ENCODE measurements at places on chromosomes 12 and 14.

DNA sequence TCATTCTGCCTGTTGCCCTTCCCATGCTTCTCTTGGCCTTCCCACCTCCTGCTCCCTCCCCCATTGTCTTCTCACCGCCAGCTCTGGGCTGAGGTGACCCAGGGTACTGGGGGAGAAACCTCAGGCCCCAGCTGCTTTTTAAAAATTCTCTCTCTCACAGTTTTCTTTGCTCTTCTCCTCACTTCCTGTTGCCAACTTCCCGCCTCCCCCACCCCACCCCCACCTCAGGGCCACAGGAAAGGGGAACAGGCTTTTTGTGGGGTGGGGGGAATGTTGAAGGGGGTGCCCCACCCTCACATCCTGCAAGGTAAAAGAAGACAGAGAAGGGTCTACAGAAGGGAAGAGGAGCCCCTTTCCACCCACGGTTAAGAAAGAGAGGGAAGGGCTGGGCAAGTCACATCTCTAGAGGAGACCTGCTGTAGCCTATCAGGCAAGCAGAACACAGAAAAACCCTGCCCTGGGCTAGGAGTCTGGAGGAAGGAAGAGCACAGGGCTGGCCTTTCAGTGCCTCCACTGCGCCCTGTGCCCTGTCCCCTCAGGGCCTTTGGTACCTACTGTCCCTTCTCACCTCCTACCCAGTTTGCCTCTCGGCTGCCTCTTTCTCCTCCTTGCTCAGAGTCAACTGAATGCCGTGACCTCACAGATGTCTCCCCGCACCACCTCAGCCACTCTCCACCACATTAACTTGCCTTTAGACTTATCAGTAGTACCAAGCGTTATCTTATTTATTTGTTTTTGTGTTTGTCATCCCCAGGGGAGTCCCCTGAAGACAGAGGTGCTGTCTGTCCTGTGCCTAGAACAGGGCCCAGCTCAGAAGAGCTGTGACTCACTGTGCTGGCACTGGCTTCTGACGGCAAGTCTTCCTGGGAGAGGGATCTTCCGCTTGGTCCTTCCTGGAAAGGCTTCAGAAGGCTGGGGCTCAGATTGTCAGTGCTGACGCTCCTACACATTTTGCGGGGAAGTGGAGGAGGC lies 1.7 kb downstream of the ARHGAP9 start:
- no peak for DNase-seq

- DNase-seq, result no peak
These were observed 205.1 kb downstream of the NEDD1 start for GRCh38 chr12:97112136-97112535.

GRCh38 chr14:105080161-105080560 lies 14.9 kb upstream of the GPR132 start:
- DNase-seq, result no peak

- DNase-seq, result no peak
These were observed 799.7 kb downstream of the DIO2 start for GRCh38 chr14:79411403-79412174.

GRCh38 chr12:59182191-59182590 lies 261.9 kb upstream of the LRIG3 start:
- no peak for DNase-seq

DNA sequence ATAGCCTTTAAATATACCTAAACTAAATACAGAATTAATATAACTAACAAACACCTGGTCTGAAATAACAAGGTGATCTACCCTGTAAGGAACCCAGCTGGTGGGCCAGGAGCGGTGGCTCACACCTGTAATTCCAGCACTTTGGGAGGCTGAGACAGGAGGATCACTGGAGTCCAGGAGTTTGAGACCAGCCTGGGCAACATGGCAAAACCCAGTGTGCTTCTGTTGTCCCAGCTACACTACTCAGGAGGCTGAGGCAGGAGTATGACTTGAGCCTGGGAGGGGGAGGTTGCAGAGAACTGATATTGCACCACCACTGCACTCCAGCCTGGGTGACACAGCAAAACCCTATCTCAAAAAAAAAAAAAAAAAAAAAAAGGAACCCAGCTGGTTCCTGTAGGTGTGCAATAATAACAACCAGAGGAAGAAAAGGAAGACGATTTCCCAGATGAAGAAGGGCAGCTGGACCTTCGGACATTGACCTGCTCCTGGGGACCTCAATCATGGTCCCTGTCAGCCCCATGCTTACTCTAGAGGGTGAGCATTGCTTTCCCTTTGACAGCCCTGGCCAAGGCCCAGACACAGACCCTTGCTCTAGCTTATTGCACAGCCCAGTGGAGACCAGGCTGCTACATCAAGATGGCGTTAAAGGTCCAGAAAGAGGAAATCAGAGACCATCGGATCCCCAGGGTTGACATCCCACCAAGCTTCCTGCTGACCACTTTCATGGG lies 5.4 kb downstream of the FOS start:
- no peak for DNase-seq

All from NCI-H1092 (cell line).